ENCODE measurements at places on chromosomes 12 and 14.
A peak's percentile ranks its signal among the peaks of the same experiment; 100 is the strongest.

DNA sequence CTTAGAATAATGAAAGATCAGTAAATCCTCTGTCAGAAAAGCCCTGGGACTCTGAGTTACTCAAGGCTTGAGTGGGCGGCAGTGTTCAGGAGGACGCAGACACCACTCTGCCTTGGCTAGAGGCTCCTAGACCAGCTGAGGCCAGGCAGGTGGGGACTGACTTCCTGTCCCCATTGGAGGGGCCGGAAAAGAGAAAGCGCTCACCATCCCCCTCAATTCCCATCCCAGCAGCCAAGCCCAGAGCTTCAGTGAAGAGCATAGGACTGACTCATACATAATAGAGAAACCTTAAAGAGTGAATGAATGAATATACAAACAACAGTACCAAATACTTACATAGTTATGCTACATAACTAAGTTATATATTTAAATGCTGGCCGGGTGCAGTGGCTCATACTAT, 62.0 kb downstream of the PLEKHG7 start:
- DNase-seq = peak; percentile 74

DNA sequence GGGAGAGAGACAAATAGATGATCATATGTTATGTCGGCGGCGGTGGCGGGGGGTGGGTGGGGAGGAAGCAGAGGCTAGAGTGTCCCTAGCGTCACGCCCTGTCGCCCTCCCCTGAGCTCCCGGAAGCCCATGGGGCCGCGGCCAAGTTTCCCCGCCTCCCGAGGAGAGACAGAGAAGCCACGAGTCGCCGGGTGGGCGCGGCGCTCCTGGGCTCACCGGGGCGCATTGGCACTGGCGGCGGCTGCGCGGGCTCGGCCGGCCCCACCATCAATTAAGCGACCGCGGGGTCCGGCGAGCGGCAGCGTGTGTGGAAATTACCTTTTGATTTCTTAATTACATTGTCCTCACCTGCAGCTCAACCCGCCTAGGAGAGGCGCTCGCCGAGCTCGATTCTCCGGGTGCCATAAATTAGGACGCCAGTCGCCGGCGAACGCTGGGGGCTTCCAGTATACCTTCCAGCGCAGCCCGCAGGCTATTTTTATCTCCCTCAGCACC, 119.9 kb upstream of the LHX5 start:
- DNase-seq = no peak

- no peak for DNase-seq
These were observed 1.7 kb upstream of the TNS2 start for GRCh38 chr12:53048033-53048779.

DNA sequence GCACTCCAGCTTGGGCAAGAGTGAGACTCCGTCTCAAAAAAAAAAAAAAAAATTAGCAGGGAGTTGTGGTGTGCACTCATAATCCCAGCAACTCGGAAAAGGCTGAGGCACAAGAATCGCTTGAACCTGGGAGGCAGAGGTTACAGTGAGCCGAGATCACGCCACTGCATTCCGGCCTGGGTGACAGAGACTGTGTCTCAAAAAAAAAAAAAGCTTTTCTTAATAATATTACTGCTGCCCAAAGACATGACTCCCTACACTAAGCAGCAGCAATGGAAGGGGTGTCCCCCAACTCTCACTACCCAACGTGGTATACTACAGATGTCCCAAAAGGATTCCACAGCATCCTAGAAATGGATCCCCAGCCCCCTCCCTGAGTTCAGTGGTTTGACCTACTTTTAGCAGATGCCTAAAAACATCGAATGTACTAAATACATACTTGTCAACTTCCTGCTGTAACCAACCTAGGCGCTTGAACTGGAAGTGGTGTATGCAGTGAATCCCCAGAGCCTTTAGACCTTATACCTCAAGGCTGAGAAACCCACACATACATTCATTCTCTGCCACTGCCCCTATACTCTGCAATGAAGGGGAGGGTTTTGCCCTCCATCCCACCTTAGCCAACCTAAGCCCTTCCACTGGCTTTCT, 8.5 kb upstream of the FKBP11 start:
- no peak for DNase-seq

DNA sequence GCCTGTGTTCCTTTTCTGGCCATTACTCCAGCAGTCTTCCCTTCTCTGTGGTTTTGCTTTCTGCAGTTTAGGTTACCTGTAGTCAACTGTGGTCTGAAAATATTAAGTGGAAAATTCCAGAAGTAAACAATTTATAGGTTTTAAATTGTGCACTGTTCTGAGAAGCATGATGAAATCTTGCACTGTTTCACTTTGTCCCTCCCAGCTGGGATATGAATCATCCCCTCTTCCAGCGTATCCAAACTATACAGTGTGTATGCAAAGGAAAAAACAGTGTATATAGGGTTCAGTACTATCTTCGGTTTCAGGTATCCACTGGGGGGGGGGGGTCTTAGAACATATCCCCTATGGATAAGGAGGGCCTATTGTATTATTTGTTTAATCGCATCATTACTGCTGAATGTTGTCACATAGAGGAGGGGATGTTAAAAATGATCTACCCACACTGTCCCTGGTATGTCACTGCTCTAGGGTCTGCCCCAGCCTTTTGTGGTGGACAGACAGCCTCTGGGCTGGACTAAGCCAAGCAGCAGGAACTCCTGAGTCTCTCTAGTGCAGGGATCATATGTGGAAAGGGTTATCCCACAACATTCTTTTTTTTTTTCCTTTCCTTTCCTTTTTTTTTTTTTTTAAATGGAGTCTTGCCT, 109.1 kb upstream of the MAX start:
- peak; percentile 65 for DNase-seq

GRCh38 chr14:106875503-106875902, 1349.1 kb downstream of the TMEM121 start:
- DNase-seq = peak; percentile 69

DNA sequence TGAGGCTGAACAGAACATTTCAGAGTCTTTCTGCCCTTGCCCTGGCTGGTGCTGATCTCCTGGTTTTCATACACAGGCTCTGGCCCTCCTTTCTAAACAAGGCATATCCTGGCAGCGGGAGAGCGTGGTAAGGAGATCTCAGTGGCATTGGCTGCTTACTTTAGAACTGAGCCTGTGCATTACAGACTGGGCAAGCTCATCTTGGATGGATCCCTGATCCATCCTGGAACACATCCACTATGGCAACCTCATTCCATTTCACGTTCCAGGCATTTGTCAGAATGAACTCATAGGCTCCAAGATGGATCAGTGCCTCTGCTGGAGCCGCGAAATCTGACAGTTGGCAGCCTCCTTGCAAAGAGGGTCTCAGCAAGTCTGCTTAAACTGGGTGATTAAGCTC, 224.5 kb upstream of the PELI2 start:
- DNase-seq = no peak

- DNase-seq = peak; percentile 63
These were observed 10.1 kb upstream of the SPATS2 start for GRCh38 chr12:49357103-49357678.

DNA sequence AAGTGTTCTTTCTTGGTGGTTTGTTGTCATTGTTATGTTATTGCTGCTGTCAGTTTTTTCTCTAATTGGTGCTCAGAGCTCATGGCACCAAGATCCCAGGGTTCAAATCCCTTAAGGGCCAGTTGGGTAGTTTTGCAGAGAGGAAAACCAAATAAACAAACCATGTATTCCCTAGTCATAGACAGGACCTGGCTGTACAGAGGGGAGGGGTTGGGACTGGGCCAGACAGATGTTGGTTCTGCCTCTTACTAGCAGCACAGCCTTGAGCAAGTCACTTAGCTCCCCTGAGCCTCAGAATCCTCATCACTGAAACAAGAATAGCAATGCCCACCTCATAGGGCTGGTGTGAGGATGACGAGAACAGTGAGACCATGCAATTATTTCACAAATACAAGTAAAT, 53.4 kb downstream of the LTBP2 start:
- DNase-seq = no peak

DNA sequence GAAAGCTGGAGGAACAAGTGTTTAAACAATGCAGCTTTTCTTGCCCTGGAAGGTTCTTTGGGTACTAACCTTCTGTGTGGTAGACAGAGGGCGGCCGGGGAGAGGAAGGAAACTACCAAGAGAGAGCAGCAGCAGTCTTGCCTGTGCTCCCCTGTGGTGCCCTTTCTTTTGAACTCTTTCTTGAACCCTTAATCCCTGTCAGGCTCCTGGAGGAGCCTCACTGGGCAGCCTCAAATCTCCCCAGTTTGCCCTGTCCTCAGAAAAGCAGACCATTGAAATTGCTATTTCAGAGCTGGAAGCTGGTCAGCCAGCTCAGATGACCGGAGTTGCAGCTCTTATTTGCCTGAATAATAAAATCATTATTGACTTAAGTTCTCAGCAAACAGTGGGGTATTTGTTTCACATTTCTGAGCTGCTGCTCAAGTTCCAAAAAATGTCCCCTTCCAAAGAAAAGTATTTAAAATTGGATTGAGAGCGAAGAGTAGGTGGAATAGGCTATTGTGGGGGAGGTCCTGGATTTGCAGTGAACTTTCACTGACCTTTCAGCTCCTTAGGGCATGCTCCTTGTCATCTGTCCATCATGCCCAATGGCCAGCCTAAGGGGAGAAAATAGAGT, 42.1 kb upstream of the RNASE3 start:
- DNase-seq = no peak

Data from NB4 (cell line).